Activated CD8-positive, alpha-beta T cell treated with anti-CD3 and anti-CD28 coated beads for 36 hours (primary cell): ENCODE measurements at places on chromosomes 12 and 14.

DNA sequence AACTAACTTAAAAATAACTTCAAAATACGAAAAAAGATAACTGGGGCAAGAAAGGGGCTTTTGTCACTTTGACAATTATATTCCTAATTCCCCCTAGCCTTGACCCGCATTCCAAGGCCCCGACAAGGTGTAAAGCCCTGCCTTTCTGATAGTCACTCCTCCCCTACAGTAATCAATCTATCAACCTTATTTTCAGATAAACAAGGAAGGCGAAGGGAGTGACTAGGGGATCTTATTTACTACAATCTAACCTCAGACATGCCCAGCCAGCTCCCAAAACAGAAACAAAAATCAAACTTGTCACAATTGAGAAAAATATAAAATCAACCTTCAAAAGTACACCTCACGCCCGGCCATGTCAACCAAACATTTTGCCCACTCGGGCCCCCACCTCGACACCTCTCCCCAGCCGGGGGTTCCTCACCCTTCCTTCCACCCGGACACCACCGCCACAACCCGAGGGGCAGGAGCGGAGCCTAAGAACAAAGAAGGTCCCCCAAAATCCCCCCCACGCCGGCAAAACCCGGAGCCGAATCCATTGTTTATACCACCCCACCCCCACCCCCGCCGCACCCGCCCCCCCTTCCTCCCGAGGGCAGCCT lies 562 bp downstream of the ZFYVE1 start:
- DNase-seq: no peak

DNA sequence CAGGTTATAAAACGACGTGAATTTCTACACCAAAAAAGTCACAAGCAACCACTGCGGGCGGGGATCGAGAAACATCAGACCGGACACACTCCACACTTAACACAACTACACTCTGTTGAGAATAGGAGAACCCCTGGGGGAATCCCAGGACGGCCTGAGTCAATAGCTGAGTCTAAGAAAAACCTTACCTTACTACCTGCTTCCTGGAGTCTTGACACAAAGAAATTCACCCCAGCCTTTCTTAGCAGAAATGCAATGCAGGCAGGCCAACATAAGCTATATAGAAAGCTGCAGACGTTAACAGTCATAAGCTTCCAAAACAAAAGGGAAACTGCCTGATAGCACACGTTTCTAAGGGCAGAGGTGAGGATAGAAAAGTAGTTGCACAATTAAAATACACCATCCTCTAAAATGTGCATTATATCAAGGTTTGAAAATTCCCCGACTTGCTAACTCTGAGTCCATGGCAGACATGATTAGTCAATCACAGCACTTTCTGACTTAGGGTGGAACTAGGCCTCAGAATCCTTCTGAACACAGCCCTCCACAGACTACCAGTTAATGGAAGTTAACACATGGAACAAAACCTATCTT lies 68.0 kb downstream of the CCDC88C start:
- DNase-seq: peak; percentile 92

GRCh38 chr12:94141004-94141764 lies 7.2 kb upstream of the PLXNC1 start:
- DNase-seq: no peak

DNA sequence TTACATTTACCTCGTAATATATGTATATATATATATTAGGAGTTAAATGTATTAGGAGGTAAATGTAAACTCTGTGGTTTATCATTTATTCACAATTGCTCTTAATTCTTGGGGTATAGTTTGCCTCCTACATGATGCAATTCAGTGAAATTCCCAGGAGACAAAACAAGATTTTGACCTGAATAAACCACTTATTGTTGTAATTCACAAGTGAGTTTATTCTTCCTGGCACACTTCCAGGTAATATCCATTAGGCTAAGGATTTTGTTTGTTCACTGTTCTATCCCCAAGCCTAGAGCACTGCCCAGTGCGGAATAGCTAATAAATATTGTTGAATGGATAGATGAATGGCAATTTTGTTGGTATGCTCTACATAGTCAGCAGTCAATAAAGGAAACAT lies 3.0 kb downstream of the SMIM10L1 start:
- DNase-seq: no peak

GRCh38 chr12:57340104-57340503 lies 89.1 kb upstream of the STAC3 start:
- DNase-seq: no peak

DNA sequence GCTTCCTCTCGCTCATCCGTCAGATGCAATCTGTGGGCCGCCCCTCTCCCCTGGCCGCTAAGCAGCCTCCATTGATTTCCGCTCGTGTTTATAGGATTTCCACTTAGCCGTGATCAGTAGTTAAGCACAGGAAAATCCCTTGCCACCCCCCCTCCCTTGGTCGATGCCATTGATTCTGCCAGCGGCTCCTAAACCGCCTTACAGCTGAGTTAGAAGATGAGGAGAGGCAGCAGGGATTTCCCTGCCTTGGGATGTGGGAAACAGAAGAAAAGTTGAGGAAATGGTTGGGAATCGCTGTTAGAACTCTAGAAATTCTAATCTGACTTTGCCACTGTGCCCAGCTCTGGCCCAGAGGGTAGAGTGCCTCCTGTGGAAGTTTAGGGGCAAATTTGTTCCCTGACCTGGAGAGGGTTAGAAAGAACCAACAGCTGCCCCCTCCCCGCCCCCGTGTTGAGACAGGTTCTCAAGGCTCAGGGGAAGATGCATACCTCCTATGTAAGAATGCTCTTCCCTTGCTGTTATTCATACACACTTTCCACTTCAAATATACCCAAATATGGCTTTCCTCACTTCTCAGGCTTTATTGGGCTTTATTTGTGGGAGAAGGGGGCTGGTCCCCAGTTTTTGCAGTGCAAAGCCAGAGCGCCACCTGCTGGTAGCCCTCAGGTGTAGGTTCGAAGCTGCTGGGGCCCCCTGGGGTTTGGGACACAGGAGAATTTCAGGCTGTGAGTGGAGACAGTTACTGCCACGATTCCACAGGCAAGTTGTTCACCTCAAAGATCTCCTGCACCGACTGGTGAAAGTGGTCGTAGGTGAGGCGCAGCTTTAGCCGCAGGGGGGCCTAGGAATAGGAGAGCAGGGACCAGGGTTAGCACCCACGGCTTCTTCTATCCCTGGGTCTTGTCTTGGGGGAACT lies 3.2 kb downstream of the THTPA start:
- DNase-seq: peak; percentile 78

DNA sequence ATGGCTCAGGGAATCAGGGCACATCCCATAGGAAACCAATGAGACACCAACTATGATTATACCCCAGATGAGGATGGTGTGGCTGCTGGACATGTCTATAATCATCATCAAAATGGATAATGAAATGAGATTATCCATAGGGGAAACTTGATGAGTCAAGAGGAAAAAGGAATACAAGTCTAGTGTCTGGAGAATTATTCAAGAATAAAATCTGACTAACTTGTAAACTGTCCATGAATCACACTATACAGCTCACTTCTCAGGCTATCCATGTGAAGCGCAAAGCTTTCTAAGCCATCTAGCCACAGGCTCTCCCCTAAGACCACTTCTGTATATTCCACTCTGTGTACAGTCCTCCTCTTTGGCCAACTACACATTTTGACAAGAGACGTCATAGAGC lies 52.5 kb downstream of the DUSP16 start:
- DNase-seq: no peak

DNA sequence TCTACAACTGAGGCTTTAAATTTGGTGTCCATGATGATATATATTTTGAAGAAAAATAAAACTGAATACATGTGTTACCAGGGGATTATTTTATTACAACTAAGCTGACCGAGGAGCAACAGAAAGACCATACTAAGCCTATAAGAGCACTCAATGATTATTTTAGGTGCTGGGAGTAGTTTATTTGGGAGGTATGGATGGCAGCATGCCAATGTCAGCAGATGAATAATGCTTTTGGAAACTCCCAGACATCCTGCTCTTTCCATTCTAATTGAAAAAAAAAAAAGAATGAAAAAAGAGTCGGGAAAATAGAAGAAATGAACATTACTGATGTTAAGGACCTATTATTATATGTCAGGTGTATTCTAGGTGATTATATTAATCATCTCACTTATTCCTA lies 441.2 kb downstream of the BTG1 start:
- DNase-seq: no peak

- DNase-seq: peak; percentile 72
Observed at GRCh38 chr12:91355150-91356006, 172.8 kb upstream of the DCN start.

- DNase-seq: no peak
Observed at GRCh38 chr14:77812028-77812427, 12.1 kb downstream of the ADCK1 start.

DNA sequence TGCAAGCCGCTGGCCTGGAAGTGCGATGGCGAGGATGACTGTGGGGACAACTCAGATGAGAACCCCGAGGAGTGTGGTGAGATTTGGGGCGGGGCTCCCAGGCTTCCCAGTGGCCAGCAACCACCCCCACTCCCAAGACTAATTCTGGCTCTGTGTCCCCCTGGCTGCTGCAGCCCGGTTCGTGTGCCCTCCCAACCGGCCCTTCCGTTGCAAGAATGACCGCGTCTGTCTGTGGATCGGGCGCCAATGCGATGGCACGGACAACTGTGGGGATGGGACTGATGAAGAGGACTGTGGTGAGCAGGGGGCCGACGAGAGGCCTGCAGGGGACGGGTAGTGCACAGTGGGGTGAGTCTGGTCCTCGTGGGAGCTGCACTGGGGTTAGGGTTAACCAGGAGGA lies 12.1 kb upstream of the NXPH4 start:
- DNase-seq: no peak

DNA sequence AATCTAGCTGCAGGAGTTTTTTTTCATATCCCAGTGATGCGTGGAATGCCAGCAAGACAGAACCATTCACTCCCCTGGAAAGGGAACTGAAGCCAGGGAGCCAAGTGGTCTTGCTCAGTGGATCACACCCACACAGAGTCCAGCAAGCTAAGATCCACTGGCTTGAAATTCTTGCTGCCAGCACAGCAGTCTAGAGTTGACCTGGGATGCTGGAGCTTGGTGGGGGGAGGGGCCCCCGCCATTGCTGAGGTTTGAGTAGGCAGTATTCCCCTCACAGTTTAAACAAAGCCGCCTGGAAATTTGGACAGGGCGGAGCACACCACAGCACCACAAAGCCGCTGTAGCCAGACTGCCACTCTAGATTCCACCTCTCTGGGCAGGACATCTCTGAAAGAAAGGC lies 86.9 kb upstream of the STXBP6 start:
- no peak for DNase-seq

DNA sequence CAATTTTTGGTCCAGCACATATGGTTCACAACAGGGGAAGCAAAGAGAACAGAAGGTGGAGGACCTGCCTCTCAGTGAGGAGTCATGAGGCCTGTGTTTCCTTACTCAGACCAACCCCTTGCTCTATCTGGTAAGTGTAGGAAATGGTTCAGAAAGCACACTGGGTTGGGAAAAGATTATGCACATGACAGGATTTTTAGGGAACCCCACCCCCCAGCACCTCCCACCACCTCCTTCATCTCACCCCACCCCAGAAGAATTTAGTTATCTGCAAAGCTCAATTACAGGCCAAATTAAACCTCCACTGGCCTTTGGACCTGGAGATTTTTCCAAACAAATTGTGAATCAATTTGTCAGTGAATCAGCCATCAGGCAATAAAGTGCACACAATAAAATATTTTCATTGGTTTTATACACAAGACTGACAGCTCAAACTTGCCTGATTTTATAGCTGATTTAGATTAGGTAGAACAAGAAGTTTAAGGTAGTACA lies 132.8 kb downstream of the DACT1 start:
- no peak for DNase-seq

GRCh38 chr12:56457817-56458216 lies 3.4 kb upstream of the MIP start:
- DNase-seq: no peak

- no peak for DNase-seq
Observed at GRCh38 chr14:94646481-94646880, 34.3 kb downstream of the SERPINA3 start.

DNA sequence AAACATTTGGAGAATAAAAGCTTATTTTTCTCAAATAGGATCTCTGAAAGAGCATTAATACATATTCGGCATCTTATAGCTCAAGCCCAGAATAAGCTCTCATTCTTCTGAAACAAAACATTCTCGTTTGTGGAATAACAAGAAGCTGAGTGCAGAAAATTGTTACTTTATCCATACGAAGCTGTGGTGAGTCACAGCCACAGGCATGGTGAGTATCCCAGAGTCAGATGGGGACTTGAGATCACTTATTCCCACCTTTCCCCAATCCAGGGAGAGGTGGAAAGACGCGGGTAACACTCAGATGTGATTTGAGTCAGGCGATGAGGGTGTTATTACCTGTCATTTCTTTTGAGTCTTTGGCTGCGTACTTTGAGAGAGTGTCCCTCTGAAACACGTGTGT lies 214.6 kb upstream of the TMEM132C start:
- DNase-seq: no peak

GRCh38 chr12:111650912-111651311 lies 34.8 kb downstream of the BRAP start:
- no peak for DNase-seq

DNA sequence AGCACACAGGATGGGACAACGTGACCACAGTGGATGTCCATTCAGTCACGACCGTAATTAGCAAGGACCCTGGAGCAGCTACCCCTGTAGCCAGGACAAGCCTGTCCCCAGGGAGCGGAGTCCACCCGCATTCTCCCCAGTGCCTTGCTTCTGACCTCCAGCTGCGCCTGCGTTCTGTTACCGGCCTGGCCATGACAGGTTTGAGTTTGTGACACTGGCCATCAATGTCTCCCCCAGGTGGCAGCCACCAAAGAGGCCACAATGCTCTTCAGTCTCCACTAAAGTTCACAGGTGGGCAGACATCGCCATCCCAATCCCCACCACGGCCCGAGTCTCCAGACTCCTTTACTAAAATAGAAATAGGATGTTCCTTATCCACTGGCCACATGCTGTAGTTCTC lies 96.7 kb downstream of the TMEM132D start:
- DNase-seq: no peak

GRCh38 chr14:70731447-70732239 lies 77.7 kb downstream of the MAP3K9 start:
- no peak for DNase-seq

DNA sequence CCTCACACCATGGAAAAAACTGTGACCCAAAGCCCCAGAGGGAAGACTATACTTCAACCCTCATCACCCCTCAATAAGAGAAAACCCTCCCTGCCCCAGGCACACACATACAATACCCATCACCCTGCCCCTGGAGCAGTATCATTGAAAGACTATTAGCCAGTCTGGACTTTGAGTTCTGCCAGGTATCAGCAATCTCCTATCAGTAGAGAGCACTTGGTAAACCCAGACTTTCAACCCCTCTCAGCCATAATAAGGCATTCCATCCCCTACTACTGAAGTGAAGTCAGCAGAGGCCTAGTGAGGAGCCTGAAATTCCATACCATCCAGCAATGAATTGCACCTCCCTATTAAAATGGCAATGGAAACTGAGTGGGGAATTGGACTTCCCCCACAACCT lies 16.4 kb upstream of the PRKD1 start:
- DNase-seq: no peak

- DNase-seq: no peak
Observed at GRCh38 chr12:105301696-105302095, 28.8 kb upstream of the C12orf75 start.
